ENCODE measurements at places on chromosomes 11 and 22.

GRCh38 chr22:28670161-28670560 is 9.5 kb downstream of the TTC28 start:
- no peak for DNase-seq

DNA sequence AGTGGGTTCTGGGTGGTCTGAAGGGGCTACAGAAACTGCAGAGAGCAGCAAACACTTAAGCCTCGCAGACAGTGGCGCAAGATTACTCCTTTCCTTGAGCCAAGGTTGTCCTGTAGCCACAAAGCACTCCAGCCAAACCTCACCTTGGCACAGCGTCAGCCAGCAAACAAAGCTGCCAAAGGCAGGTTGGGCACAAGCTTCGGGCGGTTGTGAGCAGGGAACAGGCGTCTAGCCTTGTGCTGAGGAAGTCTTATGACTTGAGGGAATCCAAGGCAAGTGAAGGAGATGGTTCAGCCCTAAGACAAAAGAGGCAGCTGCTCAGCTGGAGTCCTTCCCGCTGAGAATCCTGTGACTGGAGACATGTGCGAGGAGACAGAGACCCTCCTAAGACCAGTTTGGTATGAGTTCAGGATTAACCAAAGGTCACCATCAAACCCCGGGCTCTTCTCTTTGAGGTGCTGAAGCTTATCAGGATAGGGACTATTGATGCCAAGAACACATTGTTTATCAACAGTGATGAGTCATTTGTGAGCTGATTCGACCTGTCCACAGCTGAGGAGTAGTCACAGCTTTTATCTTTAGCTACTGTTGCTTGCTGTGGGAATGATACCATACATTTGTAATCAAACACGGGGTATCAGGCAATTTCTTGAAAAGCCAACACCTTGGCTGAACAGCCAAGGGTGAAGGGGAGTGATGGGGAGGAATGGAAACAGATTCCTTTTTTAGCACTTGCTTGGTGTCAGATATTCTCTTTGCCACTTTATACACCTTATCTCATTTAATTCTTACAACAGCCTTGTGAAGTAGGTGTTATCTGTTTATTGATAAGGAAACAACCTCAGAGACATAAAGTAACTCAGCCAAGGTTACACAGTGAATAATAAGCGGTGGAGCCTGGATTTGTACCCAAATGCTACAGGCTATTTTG is 4.6 kb downstream of the ADM start:
- DNase-seq, result no peak

DNA sequence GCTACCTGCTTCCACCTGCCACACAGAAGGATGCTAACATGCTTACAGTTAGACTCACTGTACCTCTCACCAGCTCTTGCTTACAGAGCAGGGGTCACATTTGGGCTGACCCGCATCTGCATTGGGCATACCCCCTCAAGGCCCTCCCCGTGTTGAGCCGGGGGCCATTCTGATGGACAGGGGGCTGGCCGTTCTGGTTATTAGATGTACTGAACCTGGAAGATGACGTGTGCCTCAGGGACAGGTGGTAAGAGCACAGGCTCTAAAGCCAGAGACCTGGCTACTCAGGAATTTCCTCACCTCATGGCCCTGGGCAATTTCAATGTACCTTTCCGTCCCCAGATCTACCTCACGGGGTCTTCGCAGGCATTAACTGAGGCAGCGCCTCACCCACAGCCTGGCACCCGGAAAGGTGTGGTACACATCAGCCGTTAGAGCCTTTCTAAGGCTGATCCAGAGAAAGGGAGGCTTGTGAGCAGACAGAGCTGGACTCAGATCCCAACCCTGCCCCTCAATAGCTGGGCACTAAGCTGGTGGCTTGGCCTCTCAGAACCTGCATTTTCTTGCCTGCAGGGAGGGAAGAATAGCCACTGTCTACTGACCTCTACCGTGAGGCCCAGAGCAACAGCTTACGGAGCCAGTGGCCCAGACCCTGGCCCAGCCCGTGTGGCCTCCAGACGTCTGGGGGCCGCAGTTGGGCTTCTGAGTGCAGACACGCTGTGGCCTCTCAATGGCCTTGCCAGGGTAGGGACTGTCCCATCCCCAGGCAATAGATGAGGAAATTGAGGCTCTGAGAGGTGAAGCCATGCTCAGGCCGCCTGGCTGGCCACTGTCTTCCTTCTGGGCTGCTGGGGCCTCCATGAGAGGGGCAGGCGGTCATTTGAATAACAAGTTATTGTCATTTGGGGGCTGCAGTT is 100.6 kb downstream of the MORC2 start:
- no peak for DNase-seq

DNA sequence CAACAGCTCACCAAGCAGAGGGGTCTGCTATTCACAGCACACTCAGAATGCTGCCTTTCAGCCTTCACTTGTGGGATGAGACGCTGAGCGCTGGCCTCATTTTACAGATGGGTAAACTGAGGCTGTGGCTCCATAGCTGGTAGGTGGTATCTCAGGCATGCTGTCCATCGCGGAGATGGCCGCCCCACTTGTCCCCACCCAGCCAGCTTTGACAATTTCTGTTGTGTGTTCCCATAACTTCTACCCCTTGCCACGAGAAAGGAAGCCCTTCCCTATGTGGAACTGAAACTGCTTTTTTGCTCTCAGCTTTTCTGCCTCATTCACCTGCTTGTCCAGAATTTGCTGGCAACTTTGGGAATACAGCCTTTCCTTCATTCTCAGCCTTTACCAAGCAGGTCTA is 36.1 kb upstream of the NNMT start:
- DNase-seq, result no peak

DNA sequence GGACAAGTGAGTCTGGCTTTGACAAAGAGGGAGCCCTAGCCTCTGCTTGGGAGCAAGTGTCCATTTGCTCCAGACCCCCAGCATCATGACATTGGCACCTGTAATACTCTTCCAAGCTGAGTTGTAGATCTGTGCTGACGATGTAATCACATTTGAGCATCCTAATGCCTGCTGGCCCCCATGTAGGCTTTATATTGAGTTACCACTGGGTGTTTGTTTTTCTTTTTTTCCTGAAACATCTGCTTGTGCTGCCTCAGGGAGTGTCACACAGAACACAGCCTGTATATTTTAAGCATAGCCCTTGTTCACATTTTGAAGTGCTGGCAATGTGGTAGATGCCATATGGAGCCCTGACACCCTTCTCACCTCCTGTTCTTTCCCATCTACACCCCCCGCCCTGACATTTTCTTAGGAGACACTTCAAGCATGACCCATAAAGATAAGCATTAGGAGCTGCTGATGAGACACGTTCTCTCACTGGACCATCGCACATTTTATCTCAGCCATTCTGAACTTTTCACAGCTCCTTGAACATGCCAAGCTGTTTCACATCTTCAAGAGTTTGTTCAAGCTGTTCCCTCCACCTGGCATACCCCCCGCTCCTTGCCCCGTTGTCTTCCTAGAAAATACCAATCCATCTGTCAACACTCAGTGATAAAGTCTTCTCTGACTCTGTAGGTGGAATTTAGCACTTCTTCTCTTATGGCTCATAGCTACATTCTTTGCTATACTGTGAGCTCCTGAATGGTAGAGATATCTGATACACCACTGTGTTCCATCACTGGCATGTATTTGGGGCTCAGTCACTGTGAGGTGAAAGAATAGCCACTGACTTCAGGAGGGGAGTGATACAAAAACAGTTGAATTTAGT is 128.7 kb downstream of the TRIM44 start:
- DNase-seq, result no peak

DNA sequence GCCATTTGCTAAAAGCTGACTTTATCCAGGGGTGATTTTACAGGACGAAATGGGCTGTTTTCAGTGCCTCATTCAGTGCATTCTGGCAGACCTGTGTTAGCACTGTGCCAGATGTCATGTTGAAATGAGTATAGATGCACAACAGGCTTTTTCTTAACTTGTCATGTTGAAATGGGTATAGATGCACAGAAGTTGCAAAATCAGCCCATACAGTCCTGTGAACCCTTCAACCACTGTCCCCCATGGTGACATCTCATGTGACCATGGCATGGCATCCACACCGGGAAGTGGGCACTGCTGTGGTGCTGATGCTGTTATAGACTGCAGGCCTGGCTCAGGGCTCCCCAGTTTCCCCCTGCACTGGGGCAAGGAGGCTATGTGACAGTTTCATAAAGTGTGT is 2.5 kb downstream of the TALDO1 start:
- no peak for DNase-seq

DNA sequence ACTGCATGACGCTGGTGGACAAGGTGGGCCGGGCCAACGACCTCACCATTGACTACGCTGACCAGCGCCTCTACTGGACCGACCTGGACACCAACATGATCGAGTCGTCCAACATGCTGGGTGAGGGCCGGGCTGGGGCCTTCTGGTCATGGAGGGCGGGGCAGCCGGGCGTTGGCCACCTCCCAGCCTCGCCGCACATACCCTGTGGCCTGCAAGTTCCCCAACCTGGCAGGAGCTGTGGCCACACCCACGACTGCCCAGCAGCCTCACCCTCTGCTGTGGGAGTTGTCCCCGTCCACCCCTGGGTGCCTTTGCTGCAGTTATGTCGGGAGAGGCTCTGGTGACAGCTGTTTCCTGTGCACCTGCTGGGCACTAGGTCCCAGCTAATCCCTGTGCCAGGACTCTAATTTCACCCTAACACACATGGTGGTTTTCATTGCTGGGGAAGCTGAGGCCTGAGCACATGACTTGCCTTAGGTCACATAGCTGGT is 49.0 kb upstream of the PPP6R3 start:
- DNase-seq, result no peak

- no peak for DNase-seq
These were observed 107.6 kb downstream of the SHANK2 start for GRCh38 chr11:71144736-71145135.

- DNase-seq, result no peak
These were observed 65.7 kb upstream of the ADA2 start for GRCh38 chr22:17284888-17285287.

All from stimulated activated CD8-positive, alpha-beta memory T cell treated with anti-CD3 and anti-CD28 coated beads, Interleukin-15, amount 100 ng/mL, for 24 hours (primary cell).